CD4-positive, alpha-beta T cell treated with Interferon alpha-2 for 1 hour (primary cell): ENCODE measurements at places on chromosomes 4 and X.

DNA sequence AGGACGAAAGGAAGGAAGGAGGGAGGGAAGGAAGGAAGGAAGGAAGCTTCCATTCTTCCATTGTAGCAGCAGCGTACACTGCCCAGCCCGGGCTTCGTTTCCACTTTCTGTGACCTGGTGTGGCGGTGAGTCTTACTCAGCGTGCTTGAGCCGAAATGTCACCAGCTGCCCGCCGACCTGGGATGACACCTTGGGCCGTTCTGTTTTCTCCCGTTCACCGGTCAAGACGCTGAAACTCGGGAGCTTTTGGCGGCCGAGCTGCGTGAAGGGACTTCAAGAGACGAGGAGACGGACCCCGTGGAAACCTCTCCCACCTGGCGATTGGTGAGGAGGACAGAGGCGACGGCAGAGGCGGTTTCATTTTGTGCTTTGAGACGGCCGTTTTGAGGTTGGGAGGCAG, 47.1 kb upstream of the PPP2R3B start:
- no peak for DNase-seq

- no peak for DNase-seq
Measured at GRCh38 chr4:17063888-17064287, 165.4 kb upstream of the LDB2 start.

GRCh38 chr4:184169225-184169867, 48.3 kb downstream of the ENPP6 start:
- DNase-seq = no peak

DNA sequence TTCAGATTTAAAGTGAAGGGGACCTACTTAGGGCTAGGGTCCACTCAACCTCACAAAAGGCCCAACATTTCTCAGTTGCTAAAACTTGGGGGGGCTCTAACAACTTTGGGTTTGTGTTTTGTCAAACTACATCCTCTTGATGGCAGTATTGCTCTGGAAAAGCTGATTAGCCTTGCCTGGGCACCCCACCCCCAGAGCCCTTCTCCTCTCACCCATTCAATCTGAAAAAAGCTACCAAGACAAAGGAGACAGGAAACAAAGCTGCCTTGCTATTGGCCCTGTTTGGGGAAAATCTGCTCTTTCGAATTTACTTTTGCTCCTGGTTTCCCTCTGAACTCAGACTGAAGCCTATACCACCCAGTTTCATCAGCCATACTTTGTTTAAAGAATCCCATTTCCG, 195.2 kb upstream of the STK26 start:
- peak; percentile 29 for DNase-seq

- no peak for DNase-seq
Measured at GRCh38 chr4:20483416-20483815, 216.8 kb upstream of the PACRGL start.

DNA sequence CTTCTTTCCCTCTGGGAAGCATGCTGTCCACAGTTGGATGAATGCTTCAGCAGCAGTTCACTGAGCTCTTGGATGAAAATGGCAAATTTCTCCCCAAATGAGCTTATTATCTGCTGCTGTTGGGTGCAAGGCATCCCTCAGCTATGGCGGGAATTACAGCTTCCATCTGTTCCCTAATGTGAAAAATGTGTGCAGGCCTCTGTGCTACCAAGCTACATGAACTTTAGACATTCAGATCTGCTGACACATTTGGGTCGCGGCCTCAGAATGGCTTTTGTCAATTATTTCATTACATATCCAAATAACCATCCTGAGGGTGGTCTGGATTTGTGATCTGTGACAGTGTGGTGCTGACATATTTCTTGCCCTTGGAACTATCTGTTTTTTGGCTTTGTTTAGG, 119.5 kb upstream of the SCML1 start:
- no peak for DNase-seq

DNA sequence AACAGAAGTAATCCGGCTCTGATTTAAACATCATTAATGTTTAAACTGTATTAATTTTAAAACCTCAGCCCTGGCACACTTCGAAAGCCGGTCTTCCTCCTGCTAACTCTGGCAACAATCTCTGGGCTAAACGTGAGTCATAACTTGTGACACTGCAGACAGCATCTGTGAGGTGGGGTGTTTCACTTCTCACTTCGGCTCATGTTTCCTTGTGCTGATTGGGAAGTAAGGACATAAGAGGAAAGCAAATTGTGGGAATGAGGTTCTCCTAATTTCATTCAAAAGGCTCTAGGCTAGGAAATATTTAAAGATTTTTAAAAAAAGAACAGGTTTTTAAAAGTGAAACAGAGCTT, 139.9 kb upstream of the USP9X start:
- no peak for DNase-seq

DNA sequence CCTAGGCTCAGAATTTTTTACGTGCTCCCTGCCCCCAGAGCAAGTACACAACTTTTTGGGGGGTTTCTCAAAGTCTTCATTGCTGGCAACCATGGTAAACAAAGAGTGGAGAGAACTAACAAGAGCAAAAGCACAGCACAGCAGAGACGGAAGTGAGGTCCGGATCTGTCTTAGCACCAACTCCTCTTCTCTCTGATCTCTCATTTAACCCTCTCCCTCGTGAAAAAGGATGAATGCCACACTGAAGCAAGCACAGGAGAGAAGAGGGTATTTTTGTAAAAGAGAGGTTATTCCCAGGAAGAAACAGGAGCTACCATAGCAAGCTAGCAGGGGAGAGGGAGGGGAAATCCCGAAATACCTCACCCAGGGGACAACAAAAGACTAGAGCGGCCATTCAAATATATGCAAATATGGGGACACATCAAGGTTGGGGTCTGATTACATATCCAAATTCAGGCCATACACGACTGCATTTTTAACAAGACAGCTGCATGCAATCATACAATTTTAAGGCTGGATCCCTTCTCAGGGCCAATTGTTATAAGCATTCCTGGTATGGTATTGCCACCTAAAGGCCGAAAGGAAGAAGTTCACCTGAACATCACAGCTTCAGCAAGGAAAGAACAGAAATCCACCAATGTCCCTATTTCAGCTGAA, 46.6 kb downstream of the CD40LG start:
- DNase-seq = peak; percentile 25

DNA sequence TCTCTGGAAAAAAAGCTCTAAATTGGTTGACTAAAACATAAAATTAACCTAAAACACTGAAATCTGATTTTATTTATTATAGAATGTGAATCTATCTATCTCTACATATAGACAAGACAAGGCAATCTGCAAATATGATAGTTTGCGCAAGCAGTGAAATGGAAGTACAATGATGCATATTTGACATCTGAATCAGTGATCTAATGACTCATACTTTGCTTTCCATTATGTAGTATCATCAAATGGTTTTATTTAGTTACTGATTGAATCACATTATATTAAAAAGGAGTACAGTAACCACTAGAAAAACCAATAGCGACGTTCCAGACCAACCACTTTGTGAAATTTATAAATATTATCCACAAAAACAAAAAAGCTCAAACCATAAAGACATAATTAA, 1969.3 kb downstream of the PCDH7 start:
- DNase-seq = no peak

DNA sequence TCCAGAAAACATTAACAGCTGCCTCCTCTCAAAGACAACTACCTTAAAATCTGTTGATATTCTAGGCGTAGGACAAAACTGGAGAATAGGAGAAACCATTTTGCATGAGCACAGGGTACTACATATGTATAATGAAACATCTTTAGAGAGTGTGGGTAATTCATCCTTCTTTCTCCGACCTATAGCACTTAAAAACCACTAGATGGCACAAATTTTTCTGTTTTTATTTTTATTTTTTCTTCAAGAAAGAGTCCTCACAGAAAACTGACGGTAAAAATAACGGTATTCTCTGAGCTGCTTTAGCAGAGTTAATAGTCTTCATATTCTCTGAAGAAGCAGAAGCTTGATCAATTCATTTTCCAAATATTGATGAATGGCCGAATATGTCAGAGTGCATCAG, 14.6 kb downstream of the SMIM31 start:
- no peak for DNase-seq

GRCh38 chr4:21469438-21470300, 478.9 kb downstream of the KCNIP4 start:
- no peak for DNase-seq

GRCh38 chr4:78653655-78654054, 102.1 kb downstream of the ANXA3 start:
- DNase-seq = no peak

DNA sequence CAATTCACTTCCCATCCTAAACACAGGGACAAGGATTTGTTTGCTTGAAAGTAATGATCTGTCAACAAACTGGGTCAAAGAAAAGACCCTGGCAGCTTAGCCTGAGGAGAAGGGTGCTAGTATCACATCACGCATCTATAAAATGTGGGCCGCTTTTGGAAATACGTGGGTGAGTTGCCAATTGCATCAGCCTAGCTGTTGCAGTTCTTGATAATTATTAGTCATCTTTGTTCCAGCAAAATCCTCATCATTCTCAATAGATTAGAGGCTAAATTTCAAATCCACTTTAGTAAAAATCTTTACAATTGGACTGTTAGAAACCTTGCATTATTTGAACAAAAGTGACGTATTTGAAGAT, 33.6 kb upstream of the TAPT1 start:
- no peak for DNase-seq

GRCh38 chrX:131607792-131608369, 64.0 kb downstream of the OR13H1 start:
- no peak for DNase-seq

GRCh38 chr4:110183643-110184042, 14.8 kb downstream of the ELOVL6 start:
- no peak for DNase-seq

GRCh38 chr4:79898055-79898454, 175.0 kb downstream of the ANTXR2 start:
- DNase-seq = no peak

GRCh38 chr4:69058410-69059059, 37.7 kb upstream of the UGT2B7 start:
- DNase-seq = no peak

GRCh38 chrX:155313766-155314165, 20.6 kb downstream of the CLIC2 start:
- no peak for DNase-seq

- DNase-seq = peak; percentile 38
Measured at GRCh38 chr4:105145903-105146275, 787 bp upstream of the TET2 start.

GRCh38 chr4:152458801-152459302, 77.0 kb downstream of the FBXW7 start:
- DNase-seq = peak; percentile 22

GRCh38 chr4:173855015-173855414, 325.0 kb upstream of the HAND2 start:
- DNase-seq = no peak

- DNase-seq = peak; percentile 26
Measured at GRCh38 chr4:26822546-26822945, 38.1 kb upstream of the STIM2 start.

- DNase-seq = no peak
Measured at GRCh38 chr4:152045449-152045806, 284.6 kb upstream of the GATB start.

DNA sequence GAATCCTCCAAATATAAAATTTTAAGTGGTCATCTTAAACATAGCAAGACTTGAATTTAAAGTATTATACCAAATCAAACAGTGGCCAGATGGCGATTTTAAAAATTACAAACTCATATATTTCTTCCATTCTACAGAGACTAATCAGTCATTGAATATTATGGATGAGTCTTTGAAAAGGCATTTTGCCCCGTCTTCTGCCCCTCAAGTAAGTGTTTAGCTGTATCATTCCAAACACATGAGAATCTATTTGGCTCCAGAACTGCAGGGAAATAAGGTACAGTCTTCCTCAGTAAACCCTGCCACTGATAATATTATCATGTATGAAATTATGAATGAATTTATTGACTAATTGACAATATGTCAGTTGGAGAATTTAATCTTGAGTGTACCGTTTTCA, 191.0 kb downstream of the SLC7A11 start:
- no peak for DNase-seq

DNA sequence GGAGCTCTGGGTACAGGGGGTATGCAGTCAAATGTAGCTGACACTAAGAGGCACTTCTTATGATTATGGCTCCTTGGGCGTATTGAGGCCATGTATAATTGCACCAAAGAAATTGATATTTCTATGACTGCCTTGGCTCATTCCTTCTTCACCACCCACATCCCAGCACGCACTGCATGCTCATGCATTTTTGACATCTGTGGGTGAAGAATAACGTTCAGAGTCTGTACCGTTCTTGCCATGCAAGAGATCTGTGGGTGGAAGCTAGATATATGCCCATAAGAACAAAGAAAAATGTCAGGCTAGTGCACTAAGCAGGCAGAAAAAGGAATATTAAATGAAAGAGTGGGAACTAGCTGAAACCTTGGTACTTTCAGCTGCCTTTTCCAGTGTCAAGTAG, 93.4 kb downstream of the EMCN start:
- no peak for DNase-seq

DNA sequence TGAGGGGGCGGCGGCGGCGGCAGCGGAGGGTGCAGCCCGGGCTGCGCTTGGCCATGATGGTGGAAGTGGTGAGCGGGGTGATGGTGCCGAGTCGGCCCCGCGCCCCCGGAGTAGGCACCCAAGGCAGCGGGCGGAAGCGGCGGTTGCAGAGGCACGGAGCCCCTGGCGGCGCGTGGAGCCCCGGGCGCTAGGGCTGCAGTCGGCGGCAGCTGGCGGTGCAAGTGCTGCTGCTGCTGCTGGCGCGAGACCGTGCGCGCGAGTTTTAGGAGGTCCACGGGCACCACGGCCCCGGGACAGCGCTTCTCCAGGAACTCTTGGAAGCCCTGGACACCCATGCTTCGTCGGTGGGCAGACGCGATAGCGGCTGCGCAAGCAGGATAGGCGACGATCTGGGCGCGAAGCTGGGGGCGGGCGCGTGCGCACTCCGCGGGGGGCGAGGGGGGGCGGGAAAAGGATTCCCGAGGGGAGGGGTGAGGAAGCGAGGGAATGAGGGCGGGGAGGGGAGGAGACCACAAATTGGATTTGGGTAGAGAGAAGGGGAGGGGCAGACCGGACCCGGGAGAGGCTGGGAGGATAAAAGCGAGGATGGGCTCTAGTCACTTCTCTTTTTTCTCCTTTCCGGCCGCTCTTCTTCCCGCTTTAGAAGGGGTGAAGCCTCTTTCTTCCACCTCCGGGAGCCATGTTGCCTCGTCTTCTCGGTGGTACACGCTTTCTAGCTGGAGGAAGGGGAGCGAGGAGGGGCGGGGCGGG, at the start of gene FAM120C:
Gene FAM120C, minus strand, starts transcription at position 391 of the 750 bp plus-strand sequence. Its CDS starts 56 bp downstream, at position 335.
- DNase-seq = peak; percentile 64

GRCh38 chr4:140315970-140316369, 57.5 kb upstream of the SCOC start:
- DNase-seq = no peak

GRCh38 chr4:26048378-26048882, 134.4 kb downstream of the SMIM20 start:
- DNase-seq = no peak

- peak; percentile 6 for DNase-seq
Measured at GRCh38 chr4:56261027-56261426, 126.3 kb downstream of the AASDH start.

- no peak for DNase-seq
Measured at GRCh38 chr4:171532968-171533367, 280.2 kb upstream of the GALNTL6 start.

- no peak for DNase-seq
Measured at GRCh38 chr4:186216465-186217024, 10.8 kb upstream of the KLKB1 start.

GRCh38 chr4:8029689-8030088, 90.0 kb upstream of the AFAP1 start:
- DNase-seq = no peak

GRCh38 chr4:37827030-37827685, 672 bp downstream of the PGM2 start:
- DNase-seq = no peak
